NCI-H82 (cell line): ENCODE measurements at places on chromosomes 5 and 9.

GRCh38 chr9:2771661-2772060 is 54.4 kb downstream of the KCNV2 start:
- DNase-seq = no peak

DNA sequence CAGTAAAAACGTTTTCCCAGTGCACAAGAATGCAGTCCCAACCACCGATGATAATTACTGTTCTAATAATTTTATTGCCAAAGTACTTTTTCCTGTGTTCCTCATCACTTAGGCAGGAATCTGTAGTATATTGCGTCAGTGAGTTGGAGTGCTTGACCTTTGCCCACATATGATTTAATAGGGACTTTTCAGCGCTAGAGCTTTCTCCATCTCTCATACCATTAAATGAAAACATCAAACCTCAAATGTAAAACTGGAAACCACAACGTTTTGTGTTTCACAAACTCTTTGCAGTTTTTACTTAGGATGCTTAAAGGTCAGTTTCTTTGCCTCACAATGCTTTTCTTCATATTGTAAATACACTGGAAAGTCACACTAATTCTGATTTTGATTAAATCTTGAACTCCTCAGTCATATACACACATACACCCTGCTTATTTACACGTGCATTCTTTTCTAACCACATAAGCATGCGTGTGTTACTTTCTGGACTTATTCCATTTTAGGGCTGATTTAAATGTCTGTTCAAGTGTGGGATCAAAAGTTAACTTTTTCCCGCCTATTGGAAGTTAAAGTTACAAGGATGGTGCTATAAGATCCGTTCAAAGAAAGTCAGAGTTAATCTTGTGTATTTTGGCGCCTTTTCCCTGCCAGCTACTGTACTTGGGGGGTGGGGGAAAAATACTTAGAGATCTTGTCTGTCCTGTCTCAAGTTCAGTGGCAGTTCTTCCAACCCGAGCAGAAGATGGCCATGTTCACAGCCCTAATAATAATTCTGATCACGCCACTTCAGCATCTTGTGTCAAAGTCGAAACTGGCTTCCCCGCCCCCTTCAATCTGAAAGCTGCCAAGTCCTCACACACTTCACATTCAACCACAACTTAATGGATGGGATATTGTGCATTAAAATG is 6.6 kb upstream of the NFIB start:
- peak; percentile 83 for DNase-seq

GRCh38 chr9:114386361-114386885 is 1.4 kb downstream of the AKNA start:
- no peak for DNase-seq

DNA sequence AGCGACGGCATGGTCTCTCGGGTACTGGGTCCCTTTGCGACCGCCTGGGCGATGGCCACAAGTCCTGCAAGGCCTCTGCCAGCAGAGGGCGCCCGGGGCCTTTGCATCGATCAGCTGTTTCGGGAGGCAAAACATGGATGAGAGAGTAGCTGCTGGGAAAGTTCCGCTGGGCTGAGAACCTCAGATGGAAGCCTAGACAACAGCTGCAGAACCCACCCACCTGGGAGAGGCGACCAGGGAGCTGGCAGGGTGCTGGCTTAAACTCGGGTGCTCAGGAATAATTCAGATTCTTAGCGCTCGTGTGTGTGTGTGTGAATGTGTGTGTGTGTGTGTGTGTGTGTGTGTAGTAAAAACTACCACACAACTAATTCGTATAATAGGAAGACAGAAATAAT is 50.0 kb downstream of the TRIM32 start:
- peak; percentile 95 for DNase-seq

DNA sequence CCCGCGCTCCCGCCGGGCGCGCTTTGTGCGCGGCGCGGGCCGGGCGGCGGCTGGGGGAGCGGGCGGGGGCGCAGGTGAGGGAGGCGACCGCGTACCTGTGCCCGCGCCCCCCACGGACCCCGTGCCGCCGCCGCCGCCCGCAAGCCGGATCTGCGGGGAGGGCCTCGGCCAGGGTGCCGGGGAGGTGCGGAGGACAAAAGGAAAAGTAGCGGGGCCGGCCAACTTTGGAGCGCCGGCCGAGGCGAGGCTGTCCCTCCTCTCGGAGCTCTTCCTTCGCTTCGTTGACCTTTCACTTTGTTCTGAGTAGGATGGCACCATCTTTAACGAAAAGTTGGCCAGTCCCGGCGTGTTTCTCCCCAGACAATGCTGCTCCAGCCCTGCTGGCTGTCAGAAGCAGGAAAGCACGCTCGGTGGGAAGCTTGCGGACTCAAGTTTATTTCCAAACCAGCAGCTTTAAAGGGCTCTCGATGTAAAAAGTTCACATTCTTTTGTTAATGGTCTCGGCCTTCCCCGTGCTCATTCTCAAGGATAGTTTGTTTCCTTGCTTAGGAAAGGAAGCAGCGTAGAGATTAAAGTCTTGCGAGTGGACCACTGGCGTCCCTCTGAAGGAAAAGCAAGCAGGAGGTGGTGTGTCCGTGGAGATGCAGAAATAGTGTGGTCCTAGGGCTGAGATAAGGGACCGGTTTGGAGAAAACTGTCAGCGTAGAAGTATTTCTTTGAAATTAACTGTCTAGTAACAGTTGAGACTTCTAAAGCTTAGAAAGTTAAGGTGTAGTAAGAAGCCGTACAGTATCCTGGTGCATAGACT is 639 bp downstream of the EHMT1 start:
- DNase-seq = peak; percentile 27
